Stimulated activated CD8-positive, alpha-beta memory T cell treated with anti-CD3 and anti-CD28 coated beads, Interleukin-15, amount 100 ng/mL, for 24 hours (primary cell): ENCODE measurements at places on chromosomes 4 and X.
A peak's percentile ranks its signal among the peaks of the same experiment; 100 is the strongest.

- DNase-seq, result no peak
These were observed 171.4 kb downstream of the CRLF2 start for GRCh38 chrX:1041091-1041490.

DNA sequence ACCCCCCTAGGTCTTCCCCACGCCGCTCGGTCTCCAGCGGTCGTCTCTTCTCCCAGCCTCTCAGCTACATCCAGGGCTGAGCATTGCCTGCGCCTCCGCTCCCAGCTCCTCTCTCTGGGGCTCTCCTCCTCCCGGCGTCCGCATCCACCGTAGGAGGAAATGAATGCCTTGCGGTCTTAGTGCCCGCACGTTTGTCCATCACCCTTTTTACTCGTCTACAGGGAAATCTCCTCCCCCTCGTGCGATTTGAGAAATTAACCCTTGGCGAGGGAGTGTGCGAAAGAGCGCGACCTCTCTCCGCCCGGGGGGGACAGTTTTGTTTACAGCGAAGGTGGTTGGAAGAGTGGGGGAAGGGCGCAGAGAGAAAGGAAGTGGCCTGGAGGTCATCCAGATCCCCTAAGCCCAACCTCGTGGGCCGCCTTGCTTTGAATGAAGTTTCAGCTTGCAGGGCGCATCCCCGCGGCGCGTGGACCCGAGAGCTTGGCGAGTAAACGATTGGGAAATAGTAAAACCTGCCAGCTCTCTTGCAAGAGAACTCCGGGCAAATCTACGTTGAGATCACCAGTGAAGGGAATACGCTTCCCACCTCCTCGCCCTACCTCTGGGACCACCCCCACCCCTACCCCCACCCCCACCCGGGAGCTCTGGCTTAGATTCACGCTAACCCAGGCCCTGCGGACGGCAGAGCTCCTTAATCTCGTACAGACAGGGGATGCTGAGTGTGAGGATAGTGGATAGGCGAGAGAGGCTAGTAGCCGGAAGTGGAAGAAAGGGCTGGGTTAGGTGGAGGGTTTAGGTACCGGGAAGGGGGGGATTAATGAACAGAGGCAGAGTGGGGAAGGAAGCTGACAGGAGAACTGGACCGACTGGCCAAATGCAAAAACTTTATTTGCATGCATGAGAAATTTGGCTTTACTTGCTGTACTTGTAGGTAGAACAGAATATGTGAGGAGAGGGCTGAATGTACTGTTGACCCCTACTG, at the start of gene ELOVL6:
Gene ELOVL6 (minus strand): TSS at position 181 of the 982 bp plus-strand sequence. CDS start 280 bp downstream, outside the sequence.
- DNase-seq, result peak; percentile 7

DNA sequence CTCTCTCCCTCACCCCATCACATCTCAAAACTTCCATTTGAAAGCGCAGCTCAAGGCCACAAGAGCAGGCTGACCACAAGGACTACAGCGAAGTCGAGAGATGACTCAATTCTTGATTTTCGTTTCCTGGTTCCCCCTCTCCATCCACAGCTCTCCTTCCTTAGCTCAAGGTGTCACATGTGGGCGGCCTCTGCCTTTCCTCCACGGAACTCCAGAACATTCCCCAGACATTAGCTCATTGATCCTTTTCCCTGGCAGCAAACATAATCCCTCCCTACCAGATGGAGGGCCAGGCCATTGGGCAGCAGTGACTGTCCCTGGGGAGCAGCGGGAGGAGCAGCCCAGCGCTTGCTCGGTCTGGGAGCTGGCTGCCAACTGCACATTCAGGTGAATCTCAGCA, 56.3 kb downstream of the CCDC149 start:
- no peak for DNase-seq

GRCh38 chrX:127649011-127649410, 403.2 kb downstream of the ACTRT1 start:
- DNase-seq, result no peak

DNA sequence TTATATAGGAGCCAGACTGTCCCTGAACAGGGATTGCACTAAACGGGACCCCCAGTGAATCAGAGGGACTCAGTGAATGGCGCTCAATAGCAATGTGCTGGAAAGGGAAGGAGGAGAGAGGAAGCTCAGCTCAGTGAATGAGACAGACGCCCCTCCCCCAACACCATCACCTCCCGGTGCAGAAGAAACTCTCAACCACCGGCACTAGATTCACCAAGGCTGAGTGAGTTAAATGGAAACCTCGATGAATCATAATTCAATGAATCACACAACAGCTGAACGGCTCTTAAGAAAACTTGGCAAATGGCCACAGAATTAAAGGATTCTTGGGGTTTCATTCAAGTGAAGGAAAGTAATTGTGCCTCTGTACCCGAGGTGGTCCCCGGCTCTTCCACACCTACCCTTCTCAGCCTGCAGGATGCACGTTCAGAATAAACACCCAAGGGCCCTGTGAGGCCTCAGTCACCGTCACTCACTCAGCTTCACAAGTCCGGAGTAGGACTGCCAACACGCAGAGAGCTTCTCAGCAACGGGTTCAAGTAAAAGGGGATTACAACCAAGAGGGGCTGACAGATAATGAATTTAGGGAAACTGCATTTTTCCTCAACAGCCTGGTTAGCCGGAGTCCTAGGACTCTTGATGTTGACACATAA, 29.3 kb downstream of the CRMP1 start:
- no peak for DNase-seq

- no peak for DNase-seq
These were observed 25.2 kb downstream of the DDIT4L start for GRCh38 chr4:100164808-100165760.
